Bronchial smooth muscle cell (primary cell): ENCODE measurements at places on chromosomes 2 and 18. TPM values are rescaled to one million over a fixed set of nuclear protein-coding genes. Genes with fewer than 3 reads are reported as not detected.

ERFE gene
- total RNA-seq = 0.32 and 1.3 TPM in 2 replicates

CAPN14 gene
- total RNA-seq = 0.16 and 0.17 TPM in 2 replicates

GKN1 gene
- total RNA-seq = not detected in 2 replicates

INO80B gene
- total RNA-seq = 14.2 and 30.1 TPM in 2 replicates

KCNS3 gene
- total RNA-seq = under 0.01 and 0.52 TPM in 2 replicates

APCDD1 gene
- not detected in 2 replicates for total RNA-seq

UPP2 gene
- total RNA-seq = 0.09 TPM in 1 of 2 replicates, not detected in the other

OSBPL6 gene
- total RNA-seq = 0.52 and 0.79 TPM in 2 replicates

LTBP1 gene
- total RNA-seq = 715 and 836 TPM in 2 replicates

AFF3 gene
- total RNA-seq = under 0.01 and 0.34 TPM in 2 replicates

NGEF gene
- 1.9 and 11.2 TPM in 2 replicates for total RNA-seq

DNER gene
- total RNA-seq = 0.60 and 2.8 TPM in 2 replicates

CD8B2 gene
- total RNA-seq = not detected in 2 replicates

CTAGE1 gene
- not detected in 2 replicates for total RNA-seq

HAUS1 gene
- total RNA-seq = 31.7 and 34.5 TPM in 2 replicates

MTCL1 gene
- 32.9 and 46.7 TPM in 2 replicates for total RNA-seq

SLC14A1 gene
- 55.5 and 131 TPM in 2 replicates for total RNA-seq

CACNB4 gene
- total RNA-seq = 0.95 and 1.3 TPM in 2 replicates

GPR35 gene
- 0.32 and 0.52 TPM in 2 replicates for total RNA-seq

WDFY1 gene
- 86.4 and 170 TPM in 2 replicates for total RNA-seq

ANKRD53 gene
- total RNA-seq = 0.95 and 1.7 TPM in 2 replicates

ANKRD62 gene
- not detected in 2 replicates for total RNA-seq

NEU2 gene
- total RNA-seq = not detected in 2 replicates

TRABD2A gene
- total RNA-seq = 3.5 and 6.8 TPM in 2 replicates

CRYBA2 gene
- not detected in 2 replicates for total RNA-seq

ZAP70 gene
- total RNA-seq = 0.09 and 0.16 TPM in 2 replicates

DNAH7 gene
- 0.94 and 1.6 TPM in 2 replicates for total RNA-seq

GPR17 gene
- total RNA-seq = not detected in 2 replicates

KYNU gene
- 1.6 and 13.2 TPM in 2 replicates for total RNA-seq

FOXD4L1 gene
- total RNA-seq = under 0.01 TPM in 1 of 2 replicates, not detected in the other

CYP27A1 gene
- total RNA-seq = 26.2 and 36.0 TPM in 2 replicates

SIX2 gene
- total RNA-seq = not detected in 2 replicates

SPATS2L gene
- 47.3 and 63.5 TPM in 2 replicates for total RNA-seq

REEP1 gene
- under 0.01 TPM in 1 of 2 replicates, not detected in the other for total RNA-seq

GAL3ST2 gene
- total RNA-seq = 0.09 and 0.16 TPM in 2 replicates

ALLC gene
- not detected in 2 replicates for total RNA-seq

DSG1 gene
- total RNA-seq = not detected in 2 replicates

AGXT gene
- total RNA-seq = not detected in 2 replicates

OR6B2 gene
- not detected in 2 replicates for total RNA-seq

DTNB gene
- total RNA-seq = 2.5 and 5.2 TPM in 2 replicates

C2orf15 gene
- not detected in 2 replicates for total RNA-seq

TWIST2 gene
- 73.3 and 77.3 TPM in 2 replicates for total RNA-seq

TNS1 gene
- 68.1 and 88.8 TPM in 2 replicates for total RNA-seq

IL1A gene
- 0.09 and 0.32 TPM in 2 replicates for total RNA-seq

SCN3A gene
- 0.17 and 0.47 TPM in 2 replicates for total RNA-seq

SLC4A3 gene
- total RNA-seq = 2.0 and 2.2 TPM in 2 replicates

ALMS1 gene
- total RNA-seq = 8.2 and 9.4 TPM in 2 replicates

PRSS56 gene
- not detected in 2 replicates for total RNA-seq

NPAS2 gene
- 1.7 and 2.7 TPM in 2 replicates for total RNA-seq

GAD1 gene
- total RNA-seq = under 0.01 and 0.09 TPM in 2 replicates

ABCG5 gene
- total RNA-seq = not detected in 2 replicates

CNGA3 gene
- total RNA-seq = 0.16 TPM in 1 of 2 replicates, not detected in the other

SALL3 gene
- not detected in 2 replicates for total RNA-seq
